ENCODE measurements at places on chromosomes 4 and X. TPM values are rescaled to one million over a fixed set of nuclear protein-coding genes. Genes with fewer than 3 reads are reported as not detected.

- no peak for DNase-seq
Measured at GRCh38 chrX:69226459-69227158, 61.4 kb upstream of the PJA1 start.

Gene AADAT
- polyA plus RNA-seq = 9.7 TPM

GRCh38 chrX:96211953-96212352, 472.7 kb upstream of the DIAPH2 start:
- DNase-seq = no peak

DNA sequence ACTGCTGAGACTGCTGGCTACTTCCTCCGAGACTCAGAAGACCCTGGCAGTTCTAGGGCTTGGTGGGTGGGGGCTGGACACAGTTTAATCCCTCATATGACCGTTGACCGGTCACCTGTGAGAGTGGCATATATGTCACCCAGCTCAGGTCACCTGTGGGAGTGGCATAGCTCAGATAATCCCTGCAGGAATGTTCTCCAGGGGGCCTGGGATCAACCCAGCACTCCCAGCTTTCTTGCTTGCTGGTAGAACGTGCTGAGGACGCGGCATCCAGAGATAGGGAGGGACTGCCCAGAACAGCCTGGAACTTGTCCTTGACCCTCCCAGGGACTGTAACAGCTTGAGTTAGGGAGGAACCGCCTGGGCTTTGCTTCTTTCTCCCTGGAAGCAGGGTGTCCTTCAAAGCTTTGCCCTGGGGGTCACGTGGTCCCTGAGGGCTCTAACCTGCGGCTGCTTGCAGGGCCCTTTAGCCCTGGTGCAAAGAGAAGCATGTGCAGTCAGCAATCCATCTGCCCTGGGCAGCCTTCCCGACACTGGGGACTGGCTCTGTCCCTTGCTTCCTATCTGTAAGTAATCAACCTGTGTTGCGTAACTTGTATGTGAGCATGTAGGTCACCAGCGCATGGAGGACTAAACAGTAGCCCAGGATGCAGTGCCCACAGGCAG, 55.3 kb downstream of the ZFYVE28 start:
- no peak for DNase-seq

GRCh38 chrX:141924293-141924692, 20.6 kb downstream of the MAGEC1 start:
- no peak for DNase-seq

DNA sequence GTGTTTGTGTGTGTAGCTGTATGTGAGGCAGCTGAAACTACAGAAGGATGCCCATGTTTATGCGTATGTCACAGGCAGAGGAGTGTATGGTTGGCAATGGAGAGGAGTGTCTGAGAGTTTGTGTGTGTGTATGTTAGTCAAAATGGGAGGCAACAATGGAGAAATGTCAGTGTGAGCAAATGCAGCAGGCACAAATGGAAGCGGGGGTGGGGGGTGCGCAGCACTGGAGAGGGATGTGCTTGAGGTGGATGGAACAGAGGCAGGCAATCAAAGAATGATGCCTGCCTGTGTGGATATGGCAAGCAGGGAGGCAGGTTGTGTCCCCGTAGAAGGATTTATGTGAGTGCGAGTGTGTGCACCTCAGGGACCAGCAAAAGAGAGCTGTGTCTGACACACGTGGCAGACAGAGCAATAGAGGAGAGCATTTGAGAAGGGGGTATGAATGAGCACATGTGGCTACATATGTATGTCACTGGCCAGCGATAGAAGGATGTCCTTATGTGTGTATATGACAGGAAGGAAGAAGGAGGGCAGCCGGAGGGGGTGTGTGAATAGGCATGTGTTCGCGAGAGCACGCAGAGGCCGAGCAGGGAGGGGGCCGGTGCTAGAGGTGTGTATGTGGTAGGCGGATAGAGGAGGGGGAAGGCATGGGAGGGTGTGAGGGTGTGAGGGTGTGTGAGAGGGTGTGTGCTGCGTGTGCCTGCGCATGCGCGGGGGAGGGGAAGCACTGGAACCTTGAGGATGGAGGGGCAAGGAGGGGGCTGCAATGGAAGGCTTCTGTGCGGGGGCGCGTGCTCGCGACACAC, 1.1 kb downstream of the PJA1 start:
- no peak for DNase-seq
